Left forelimb (tissue), 1 donor: ENCODE measurements at places on chromosomes 11 and 22.

DNA sequence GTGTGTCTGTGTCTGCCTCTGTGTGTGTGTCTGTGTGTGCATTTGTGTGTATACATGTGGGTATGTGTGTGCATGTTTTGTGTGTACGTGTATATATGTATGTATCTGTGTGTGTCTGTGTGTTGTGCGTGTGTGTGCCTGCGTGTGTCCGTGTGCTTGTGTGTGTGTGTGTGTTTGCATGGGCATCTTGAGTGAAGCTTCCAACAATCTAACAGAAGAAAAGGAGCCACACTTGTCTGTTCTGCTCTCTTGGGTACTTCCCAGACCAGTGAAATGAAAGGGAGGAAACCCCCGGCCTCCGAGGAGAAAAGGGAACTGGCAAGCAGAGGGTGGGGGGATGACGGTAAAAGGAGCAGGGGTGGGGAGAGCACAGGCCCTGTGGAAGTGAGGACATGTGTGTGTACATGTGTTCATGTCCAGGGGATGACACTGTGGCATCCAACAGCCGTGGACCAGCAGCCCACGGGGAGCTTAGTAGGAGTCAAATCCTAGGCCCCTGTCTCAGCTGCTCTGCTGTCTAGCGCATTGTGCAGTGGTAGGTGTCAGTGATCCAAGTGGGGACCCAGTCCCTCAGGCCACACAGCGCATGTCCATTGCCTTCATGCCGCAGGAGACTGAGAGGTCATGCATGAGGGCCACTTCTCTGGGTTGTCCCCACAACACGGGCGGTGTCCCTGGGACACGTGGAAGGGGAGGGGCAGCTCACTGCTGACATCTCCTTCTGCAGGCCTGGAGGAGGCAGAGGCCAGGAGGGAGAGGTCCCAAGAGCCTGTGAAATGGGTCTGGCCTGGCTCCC, 8.1 kb downstream of the CSF2RB start:
- DNase-seq = no peak

GRCh38 chr11:11871991-11872401, 30.2 kb downstream of the USP47 start:
- DNase-seq = no peak

DNA sequence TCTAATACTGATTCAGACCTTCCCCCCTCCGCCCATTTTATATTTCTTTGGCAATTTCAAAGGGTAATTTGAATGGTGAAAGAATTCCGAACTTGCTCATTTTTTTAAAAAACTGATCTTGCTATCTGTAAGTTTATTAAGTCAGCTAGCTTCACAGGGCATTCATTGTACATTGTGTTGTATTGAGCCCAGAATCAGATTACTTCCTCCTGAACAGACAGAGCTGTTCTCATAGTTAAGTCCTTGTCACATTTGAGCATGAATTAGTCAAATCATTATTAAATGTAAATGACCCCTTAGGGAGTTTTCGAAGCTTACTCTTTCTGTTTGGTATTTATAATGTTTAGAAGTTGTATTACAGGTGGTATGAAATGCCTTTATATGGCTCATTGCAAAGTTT, 34.4 kb downstream of the CYP2R1 start:
- DNase-seq = no peak

GRCh38 chr11:68165601-68166000, 44.4 kb upstream of the CHKA start:
- DNase-seq = no peak

GRCh38 chr11:32610797-32611352, 27.2 kb downstream of the EIF3M start:
- no peak for DNase-seq

GRCh38 chr11:71342116-71342515, 89.7 kb upstream of the SHANK2 start:
- no peak for DNase-seq

DNA sequence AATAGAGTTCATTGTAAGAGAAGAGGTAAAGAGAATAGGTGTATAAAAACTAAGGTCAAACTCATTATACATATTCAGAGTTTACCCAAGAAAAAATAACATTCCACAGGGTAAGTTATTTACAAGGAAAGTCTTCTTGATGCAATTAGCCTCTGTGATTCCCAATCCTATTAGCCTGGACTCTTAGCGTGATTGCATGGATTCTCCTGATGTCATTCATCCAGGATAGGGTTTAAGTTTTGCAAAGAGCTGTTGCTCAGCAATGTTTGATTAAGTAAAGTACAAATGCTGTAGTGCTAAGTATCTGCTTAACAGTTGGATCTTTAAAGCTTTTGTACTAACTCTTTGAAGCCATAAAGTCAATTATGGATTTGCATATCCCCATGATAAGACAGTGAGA, 767.8 kb upstream of the LUZP2 start:
- no peak for DNase-seq
